ENCODE measurements at places on chromosomes 5 and 9. TPM values are rescaled to one million over a fixed set of nuclear protein-coding genes. Genes with fewer than 3 reads are reported as not detected.

PCDHA7 gene
- total RNA-seq = 1.2 TPM

SLCO6A1 gene
- total RNA-seq = not detected

NME5 gene
- 4.1 TPM for total RNA-seq

RMND5B gene
- 58.8 TPM for total RNA-seq

DNA sequence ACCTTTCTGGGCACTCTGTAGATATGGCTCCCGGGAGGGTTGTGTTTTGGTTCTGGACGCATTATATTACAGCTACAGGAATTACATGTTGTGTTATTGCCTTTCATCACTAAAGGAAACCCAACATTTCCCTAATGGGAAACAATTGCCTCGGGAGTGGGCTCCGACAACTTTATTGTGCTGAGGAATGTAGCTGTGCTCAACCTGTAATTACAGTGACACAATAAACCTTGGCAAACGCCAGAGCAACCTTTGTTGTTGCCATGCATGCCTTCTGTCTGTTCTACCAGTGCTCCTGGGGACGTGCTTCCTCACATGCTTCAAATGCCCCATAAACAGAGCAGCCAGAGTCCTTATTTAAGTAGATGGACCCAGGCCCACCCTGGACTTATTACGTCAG lies 182.4 kb downstream of the DIRAS2 start:
- no peak overlapping the region for H3K4me3 ChIP-seq
- no peaks in the 10 kb centered on the region for H3K36me3 ChIP-seq
- H3K27me3 ChIP-seq = no peaks in the 10 kb centered on the region
- no peaks in the 10 kb centered on the region for H3K4me1 ChIP-seq
- no peak for DNase-seq

- H3K27ac ChIP-seq = no peak overlapping the region
- no peaks in the 10 kb centered on the region for H3K27me3 ChIP-seq
- H3K4me1 ChIP-seq = peaks cover 28% of the 10 kb centered on the region
- no peak overlapping the region for H3K4me3 ChIP-seq
- H3K36me3 ChIP-seq = no peaks in the 10 kb centered on the region
Observed at GRCh38 chr5:172867761-172868435, 33.8 kb downstream of the ERGIC1 start.

DNA sequence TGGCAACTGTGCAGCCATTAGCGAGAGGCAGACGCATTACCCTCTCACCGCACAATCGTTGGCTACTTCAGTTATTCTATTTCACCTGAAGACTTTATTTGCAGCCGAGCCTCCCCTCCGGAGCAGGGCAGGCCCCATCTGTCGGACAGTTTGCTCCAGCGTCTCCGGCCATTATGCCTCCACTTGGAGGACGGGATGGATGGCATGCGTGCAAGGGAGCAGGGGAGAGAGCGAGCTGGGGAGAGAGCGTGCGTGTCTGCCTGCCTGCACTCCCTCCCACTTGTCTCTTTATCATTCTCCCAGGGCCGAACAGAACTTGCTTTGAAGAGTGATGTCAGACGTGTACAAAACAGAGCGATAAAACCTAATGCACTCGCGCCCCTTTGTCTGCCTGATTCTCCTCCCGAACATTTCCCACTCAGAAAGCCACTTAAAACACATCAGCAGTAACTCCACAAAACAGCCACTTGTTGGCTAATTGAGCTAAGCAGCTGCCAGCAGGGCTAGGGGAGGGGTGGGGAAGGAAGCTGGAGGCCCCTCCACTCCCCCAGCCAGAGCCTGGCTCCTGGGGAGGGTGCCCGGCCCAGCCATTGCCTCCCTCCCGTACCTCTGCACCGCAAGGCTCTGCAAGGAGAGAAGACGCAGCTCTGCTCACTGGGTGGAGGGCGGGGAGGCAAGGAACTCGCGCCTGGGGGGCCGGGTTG lies 43.4 kb upstream of the FUBP3 start:
- DNase-seq = peak; percentile 62
- no peak overlapping the region for H3K4me3 ChIP-seq
- no peaks in the 10 kb centered on the region for H3K36me3 ChIP-seq
- peaks cover 21% of the 10 kb centered on the region for H3K4me1 ChIP-seq
- peak overlapping the region; percentile 78 for H3K27ac ChIP-seq

OTP gene
- total RNA-seq = not detected

DNA sequence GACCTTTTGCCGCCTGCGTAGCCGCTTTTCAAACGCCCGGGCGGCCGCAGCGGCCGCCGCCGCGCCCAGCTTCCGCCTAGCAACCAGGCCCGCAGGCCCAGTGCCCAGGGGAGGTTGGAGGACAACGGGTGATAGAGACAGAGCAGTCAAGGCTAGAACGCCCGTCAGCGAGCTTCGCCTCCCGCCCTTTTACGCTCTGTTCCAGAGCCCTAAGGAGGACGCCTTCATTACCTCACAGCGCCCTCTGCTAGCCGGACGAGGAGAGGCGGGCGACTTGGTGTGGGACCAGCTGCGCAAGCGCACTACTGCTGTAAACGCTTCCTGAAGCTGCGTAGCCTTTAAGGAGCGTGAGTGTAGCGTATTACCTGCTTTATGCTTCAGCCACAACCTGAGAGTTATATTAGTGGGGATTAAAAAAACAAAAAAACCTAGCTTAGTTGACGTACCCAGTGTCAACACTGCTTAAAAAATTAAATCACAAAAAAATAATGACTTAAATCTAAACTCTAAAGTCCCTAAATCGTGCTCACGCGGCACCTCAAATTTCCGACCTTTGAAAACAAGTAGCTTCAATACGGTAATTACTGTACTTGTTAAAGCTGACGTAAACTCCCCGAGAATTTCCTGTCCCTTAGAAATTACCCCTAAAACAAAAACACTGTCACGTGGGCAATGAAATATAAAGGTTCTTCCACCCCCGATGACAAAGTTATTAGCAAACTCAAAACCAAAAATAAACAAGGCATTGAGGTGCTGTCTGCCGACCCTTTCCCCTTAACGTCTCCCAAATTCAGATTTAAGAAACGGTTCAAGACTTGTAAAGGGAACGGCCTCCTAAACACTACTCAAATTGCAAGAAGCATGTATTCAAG lies at the start of gene CEP120:
Gene CEP120 (minus strand): TSS at position 126 of the 872 bp plus-strand sequence. CDS start 405 bp downstream, outside the sequence.
- H3K4me3 ChIP-seq = peak within 1 kb of the TSS; percentile 71
- peak within 1 kb of the TSS; percentile 69 for H3K27ac ChIP-seq
- DNase-seq = peak; percentile 100
- peaks cover 4% of the 10 kb centered on the region for H3K4me1 ChIP-seq
- no peaks in the 10 kb centered on the region for H3K27me3 ChIP-seq
- H3K36me3 ChIP-seq = no peaks in the 10 kb centered on the region

SPATA31A3 gene
- not detected for total RNA-seq

GRCh38 chr5:171537070-171537849 lies 117.8 kb downstream of the FGF18 start:
- DNase-seq = no peak
- no peak overlapping the region for H3K4me3 ChIP-seq
- H3K36me3 ChIP-seq = no peaks in the 10 kb centered on the region
- H3K27ac ChIP-seq = no peak overlapping the region
- no peaks in the 10 kb centered on the region for H3K27me3 ChIP-seq

Measured in cardiac muscle cell (in vitro differentiated cells and primary cell).